Stimulated activated CD4-positive, alpha-beta T cell treated with anti-CD3 and anti-CD28 coated beads, Interleukin-1b, Interleukin-23, amount 100 ng/mL, for 24 hours (primary cell): ENCODE measurements at places on chromosomes 13 and 19.

DNA sequence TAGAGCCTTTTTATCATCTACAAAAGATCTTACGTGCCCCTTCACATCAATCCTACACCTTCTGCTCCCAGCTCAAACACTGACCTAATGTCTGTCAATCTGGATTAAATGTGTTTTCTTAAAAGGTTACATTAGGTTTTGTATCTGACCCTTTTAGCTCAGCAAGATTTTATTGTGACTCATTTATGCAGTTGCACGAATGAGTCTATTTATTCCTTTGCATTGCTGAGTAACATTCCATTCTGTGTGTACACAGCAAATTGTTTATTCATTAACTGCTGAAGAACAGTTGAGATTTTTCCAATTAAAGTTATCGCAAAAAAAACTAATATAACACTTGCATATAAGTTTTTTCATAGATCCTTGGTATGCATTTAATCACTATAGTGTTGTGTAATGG lies 253.9 kb upstream of the GPC6 start:
- DNase-seq, result no peak

- DNase-seq, result no peak
Observed at GRCh38 chr13:105153611-105154010, 1381.9 kb downstream of the EFNB2 start.

GRCh38 chr19:38970664-38971532 lies 4.6 kb downstream of the FBXO17 start:
- no peak for DNase-seq

- DNase-seq, result no peak
Observed at GRCh38 chr13:102369302-102369701, 32.5 kb downstream of the FGF14 start.

DNA sequence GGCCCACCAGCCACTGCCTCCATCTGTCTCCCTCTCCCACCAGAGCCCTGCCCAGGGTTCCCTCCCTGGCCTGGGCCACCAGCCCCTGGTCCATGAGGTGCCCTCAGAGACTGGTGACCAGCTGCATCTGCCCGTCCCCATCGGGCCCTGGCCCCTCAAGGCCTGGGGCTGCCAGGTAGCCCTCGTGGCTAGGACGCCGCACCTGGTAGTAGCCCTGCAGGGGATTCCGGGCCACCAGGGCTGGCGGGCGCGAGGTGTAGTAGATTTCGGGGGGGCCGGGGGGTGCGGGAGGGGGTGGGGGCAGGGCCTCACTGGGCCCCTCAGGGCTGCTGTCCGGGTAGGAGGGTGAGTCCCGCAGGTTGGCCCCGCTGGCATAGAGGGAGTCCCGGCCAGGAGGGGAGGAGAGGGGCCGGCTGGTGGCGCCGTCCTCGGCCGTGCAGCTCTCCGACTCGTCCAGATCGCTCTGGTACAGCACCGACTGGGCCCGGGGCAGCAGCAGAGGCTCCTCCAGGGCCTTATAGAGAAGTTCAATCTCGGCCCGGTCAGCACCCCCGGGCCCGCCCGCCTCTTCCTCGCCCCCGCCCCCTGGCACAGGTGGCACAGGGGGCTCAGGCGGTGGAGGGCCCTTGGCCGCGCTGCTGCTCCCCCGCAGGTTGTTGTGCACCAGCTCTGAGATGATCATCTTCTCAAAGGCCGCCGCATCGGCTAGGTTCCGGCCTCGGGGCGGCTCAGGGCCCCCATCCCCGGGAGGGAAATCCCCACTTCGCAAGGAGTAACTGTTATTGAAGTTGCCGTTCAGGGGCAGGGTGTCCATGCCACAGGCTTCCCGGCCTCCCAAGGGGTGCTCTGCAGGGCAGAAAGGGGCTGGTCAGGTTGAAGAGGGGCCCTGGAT lies 14.6 kb upstream of the ASF1B start:
- DNase-seq, result no peak

DNA sequence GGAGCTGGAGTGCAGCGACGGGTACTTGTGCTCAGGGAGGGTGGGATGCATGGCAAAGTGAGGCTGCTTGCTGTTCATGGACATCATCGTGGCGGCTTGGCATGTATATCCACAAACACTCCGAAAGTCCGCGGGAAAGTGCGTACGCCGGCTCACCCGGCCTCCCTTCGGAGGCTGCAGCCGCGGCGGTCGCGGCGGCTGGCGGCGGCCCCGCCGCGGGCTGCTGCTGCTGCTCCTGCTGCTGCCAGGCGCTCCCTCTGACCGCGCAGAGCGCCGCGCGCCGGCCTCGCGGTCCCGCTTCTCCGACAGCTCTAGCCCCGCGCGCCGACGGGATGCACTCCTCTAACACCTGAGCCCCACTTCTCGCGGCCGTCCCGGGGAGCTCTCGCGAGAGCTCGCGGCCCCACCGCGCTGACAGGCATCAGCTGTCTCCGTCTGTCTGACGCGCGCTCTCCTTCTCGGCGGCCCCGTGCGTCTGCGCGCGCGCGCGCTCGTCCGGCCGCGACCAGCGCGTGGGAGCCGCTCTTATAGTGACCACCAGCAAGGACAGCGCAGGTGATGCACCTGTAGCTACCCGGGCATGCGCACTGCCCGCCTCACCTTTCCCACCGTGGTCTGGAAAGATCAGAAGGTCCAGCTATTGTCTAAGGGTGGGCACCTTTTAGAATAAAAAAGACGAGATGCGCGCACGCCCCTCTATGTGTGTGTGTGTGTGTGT lies at the start of gene POU4F1:
TSS of gene POU4F1 (minus strand) at position 313 of the 718 bp plus-strand sequence. CDS start at position 87, 226 bp downstream.
- DNase-seq, result peak; percentile 54

GRCh38 chr13:93502987-93503615 lies 276.5 kb downstream of the GPC6 start:
- no peak for DNase-seq

- DNase-seq, result no peak
Observed at GRCh38 chr19:5595129-5595528, 27.4 kb upstream of the TINCR start.

DNA sequence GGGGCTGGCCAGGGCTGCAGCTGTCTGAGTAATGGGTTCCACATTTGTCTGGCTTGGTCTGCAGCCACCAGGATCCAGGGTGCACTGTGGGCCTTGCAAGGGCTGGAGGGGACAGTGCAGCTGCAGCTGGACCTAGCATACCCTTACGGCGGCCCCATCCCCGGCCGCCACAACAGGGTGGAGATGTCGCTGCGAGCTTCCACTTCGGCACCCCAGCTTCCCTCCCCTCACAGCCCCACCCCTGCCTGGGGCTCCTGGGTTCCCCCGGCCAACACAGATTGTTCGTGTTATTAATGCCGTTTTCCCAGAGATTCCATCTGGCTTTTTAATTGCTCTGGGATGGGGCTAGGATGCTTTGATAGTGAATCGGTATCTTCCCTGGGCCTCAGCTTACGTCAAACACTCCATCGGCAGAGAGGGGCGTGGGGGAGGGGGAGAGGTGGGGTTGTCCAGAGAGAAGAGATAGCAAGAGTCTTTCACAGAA lies 5.8 kb downstream of the CEBPA start:
- no peak for DNase-seq

DNA sequence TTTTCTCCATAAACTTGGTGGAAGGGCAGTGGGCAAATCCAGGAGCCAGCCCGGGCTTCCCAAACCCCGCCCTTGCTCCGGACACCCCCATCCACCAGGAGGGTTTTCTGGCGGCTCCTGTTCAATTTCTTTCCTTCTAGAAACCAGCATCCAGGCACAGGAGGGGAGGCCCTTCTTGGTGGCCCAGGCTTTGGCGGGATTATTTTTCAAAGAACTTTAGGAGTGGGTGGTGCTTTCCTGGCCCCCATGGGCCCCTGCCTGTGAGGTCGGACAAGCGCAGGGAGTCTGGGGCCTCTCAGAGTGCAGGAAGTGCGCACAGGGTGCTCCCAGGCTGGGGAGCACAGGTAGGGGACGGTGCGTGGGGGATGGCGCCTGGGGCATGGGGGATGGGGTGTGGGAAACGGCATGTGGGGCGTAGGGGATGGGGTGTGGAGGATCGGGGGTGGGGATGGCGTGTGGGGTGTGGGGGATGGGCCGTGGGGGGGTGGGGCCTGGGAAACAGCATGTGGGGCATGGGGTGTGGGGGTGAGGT lies 396 bp downstream of the F7 start:
- DNase-seq, result no peak

GRCh38 chr19:1213391-1214286 lies 8.1 kb downstream of the STK11 start:
- DNase-seq, result no peak

DNA sequence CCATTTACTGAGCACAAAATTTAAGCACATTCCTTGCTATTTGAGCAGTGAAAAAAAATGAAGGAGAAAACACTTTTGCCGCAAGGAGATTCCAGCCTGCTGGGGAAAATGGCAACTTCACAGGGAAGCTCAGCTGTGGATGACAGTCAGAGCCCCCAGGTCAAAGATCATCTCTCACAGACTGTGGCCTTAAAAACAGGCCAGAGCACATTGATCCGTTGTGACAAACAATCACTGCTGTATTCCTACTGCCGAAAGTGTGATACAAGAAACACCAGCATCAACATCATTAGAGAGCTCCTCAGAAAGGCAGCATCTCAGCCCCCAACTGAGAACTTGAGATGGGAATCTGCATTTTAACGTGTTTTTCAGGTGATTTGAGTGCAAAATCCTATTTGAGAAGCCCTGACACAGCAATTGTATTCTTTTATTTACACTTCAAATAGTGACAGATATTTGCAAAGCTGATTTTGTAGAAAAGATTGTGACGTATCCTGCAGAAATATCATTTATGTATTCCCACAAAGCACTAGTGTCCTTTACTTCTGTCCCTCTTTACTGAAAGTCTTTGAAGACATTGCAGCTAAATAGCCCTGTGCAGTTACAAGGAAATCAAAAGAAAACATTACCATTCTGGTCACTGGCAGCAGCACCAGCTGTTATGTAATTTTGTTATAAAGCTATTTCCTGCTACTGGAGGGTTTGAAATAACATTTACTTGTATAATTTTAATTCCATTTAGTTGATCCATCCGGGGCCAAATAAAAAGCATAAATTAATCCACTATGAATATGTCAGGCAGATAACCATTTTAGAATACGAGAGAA lies 652.0 kb downstream of the LIG4 start:
- no peak for DNase-seq

DNA sequence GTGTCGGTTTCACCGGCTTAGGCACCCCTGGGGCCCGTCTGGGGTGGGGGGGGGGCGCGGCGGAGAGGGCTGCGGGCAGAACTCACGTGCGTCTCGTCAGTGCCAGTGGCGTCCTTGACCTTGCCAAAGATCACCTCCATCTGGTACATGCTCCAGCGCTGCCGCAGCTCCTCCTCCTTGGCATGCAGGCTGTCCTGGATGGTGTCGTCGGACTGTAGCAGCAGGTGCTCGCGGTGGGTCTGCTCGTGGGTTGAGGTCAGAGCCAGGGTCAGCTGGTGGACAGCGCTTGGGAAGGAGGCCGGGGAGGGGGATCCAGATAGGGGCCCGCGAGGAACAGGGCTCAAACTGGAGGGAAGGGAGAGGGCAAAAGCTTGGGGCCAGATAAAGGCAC lies 4.7 kb upstream of the RGL3 start:
- DNase-seq, result no peak

DNA sequence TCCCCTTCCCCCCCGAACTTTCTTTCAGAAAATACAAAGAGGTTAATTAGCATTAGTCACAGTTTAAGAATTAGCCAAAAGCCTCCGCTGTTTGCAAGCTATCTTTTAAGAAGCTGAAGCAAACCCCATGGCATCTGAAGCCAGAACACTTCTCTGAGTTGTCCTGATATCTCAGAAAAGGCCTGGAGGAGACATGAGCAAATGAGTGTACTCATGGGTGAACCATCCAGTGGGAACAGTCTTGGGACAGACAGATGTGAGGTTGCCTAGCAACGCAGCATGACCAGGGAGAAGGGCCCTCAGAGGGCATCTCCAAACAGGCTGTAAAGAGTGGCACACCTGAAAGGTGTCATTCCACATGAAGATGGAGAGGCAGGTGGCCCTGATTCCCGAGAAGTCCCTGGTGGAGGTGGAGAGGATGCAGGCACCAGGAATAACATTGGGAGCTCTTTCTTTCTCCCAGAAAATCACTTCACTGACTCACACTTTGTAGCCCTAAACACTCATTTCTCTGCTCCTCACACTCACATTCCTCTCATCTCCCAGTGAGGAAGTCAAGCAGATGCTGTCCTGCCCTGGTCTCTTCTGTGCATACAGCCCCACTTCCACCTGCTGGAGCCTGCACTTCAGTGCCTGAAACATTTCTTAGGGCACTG lies 87.0 kb upstream of the TSHZ3 start:
- no peak for DNase-seq

DNA sequence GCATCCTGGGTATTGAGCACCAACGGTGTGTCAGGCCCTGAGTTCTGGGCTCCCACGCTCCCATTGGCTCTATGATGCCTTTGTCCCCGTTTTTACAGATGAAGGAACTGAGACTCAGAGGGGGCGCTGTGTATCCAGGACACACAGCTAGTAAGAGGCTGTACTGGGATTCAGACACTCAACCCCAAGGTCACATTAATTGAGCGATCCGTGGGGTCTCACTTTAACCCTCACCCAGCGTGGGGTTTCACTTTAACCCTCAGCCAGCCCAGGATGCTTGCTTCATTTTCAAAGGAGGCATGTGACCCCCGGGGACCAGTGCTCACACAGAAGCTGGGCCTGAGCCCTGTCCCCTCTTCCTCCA lies 42.6 kb downstream of the CYP4F22 start:
- DNase-seq, result no peak

DNA sequence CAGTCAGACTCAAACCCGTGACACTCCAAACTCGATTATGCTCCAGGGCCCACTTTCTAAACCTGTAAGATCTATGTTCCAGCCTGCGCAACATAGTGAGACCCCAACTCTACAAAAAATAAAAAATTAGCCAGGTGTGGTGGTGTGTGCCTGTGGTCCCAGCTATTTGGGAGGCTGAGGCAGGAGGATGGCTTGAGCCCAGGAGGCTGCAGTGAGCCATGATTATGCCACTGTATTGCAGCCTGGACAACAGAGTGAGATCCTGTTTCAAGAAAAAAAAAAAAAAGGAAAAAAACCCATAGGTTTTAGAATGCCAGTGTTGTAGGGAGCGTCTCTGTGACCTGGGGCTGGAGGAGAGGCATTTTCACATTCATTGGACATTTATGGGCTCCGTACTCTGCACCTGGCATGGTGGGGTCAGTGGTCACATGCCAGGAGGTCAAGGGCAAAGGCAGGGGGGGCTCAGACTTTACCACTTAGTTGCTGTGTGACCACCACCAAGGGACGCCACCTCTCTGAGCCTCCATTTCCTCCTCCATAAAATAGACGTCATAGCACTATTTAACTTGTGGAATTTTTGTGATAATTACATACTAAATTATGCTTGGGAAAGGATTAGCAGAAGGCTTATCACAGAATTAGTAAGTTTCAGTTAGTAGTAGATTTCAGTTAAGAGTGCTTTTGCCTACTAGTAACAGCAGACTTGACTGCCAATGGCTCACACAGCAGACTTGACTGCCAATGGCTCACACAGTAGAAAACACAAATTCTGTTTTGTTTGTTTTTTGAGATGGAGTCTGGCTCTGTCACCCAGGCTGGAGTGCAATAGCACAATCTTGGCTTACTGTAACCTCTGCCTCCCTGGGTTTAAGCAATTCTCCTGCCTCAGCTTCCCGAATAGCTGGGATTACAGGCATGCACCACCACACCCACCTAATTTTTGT lies 5.9 kb downstream of the SELENOV start:
- no peak for DNase-seq
